Brain (organoid and tissue), 16 donors: ENCODE measurements at places on chromosomes 1 and 21.

DNA sequence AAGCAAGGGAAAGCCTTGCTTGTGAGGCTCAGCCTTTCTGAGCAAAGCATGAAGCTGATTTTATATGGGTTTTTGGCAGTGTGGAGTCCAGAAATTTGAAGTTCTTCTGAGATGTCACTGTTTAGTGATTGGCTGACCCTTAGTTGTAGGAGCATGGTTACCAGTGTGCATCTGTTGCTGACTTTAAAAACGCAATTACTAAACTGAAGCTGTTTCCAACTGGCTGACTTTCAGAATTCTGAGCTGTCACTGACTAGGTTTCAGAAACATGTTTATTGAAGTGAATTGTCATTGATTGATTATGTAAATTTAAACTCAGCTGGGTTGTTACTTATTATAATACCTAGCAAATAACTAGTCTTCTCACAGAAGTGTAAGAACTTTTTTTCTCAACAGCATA is 89.4 kb downstream of the PDE4B start:
- no peak for DNase-seq

DNA sequence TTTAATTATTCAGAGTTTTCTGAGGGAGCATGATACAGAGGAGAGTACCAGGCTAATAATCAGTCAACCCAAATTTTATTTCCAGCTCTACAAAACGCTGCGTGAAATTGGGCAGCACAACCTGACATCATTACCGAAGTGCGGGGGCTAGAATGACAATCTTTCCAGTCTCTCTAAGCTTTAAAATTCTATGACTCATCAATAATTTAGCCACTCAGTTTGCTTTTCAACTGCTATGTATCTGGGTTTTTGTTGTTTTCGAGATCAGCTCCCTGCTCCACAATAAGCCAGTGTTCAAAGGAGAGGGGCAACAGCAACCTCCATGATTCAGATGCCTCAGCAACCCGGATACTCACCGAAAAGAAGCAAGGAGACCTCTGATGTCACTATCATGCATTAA is 13.9 kb downstream of the SORT1 start:
- DNase-seq = no peak

- DNase-seq = no peak
Measured at GRCh38 chr1:59005491-59006288, 221.8 kb upstream of the JUN start.

DNA sequence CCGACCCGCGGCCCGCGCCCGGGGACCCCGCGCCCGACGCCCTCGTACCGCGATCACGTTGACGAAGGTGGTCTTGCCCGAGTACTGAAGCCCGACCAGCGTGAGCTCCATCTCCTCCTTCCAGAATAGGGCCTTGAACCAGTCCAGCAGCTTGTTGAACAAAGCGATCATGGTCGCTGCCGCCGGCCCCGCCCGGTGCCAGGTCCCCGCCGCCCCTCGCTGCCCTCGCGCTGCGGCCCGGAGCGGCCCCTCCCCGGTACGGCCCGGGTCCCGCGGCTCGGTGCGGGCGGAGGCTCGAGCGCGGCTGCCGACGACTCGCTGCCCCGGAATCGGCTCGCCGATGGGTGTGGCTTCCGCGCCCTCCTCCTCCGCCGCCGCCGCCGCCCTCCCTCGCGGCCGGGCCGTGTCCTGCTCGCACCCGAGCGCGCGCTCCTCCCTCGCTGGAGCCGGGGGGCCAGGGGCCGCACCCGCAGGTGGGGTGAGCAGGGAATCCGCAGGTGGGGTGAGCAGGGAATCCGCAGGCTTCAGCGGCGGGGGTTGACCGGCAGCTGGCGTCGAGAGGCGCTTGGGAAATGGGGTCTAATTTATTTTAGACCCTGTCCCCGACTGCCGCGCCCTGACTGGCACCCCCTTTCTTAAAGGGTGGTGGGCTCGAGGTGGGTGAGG is at the start of gene ARL8A:
ARL8A (minus strand) TSS at position 336 of the 666 bp plus-strand sequence; CDS start at position 171, 165 bp downstream.
- peak; percentile 87 for DNase-seq

DNA sequence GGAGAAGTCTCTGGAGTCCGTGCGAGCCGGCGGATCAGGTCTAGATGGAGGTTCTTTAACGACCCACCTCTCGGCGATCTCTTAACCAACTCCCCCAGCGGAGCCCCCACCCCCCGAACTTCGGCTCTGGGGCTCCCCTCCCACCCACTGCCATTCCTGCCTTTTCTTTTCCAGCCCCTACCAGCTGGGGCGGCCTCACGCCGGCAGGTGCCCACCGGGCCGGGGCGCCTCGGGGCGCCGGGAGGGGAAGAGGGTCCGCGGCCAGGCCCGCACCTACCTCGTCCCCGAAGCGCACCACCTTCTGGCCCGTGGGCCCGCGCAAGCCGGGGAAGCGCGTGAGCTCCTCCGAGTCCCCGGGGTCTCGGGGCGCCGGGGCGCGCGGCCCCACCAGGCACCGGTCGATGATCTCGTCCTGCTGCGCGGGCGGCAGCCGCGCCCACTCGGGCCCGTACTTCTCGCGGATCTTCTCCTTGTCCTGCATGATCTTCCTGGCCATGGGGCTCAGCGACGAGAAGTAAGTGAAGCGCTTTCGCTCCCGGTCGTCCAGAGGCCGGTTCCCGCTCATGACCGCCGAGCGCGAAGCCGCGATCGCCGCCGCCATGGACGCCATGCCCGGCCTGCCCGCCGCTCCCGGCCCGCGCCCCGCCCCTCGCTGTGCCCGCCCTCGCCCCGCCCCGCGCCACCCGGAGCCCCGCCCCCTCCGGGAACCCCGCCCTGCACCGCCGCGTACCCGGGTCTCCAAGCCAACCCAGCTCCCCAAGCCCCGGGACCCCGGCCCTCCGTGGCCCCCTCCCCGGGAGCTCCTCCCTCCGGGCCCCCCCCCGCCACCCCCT is at the start of gene C1orf198:
C1orf198 (minus strand) TSS at position 619 of the 833 bp plus-strand sequence; CDS start at position 610, 9 bp downstream.
- peak; percentile 80 for DNase-seq

- DNase-seq = no peak
Measured at GRCh38 chr1:78318011-78318410, 172.8 kb upstream of the PTGFR start.

DNA sequence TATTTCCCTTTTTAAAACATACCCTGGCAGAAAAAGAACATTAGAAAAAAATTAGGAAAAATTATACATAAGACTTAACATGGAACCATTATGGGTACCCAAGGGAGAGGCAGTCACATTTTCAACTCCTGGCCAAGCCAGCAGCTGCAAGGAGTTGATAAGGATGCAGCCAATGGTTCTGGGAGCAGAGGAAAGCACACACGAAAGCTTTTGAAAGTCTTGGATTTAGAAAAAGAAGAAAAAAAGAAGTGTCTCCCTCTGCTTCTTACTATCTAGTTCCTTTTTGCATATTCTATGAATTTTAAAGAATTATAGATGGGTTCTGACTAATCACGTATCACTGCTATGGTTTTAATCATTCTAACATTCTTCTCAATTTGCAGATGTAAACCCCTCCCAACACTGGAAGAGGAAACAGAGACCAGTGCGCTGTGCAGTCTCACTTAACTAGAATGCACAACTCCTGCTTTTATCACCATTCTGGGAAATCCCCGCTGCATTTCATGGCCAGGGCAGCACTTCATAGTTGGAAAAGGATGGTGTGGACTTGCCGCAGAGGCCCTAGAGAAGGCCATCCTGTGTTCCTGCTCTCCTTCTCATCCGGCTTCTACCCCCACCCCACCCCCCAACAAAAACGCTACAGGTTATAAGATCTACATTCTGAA is 2.7 kb upstream of the CD58 start:
- DNase-seq = no peak

DNA sequence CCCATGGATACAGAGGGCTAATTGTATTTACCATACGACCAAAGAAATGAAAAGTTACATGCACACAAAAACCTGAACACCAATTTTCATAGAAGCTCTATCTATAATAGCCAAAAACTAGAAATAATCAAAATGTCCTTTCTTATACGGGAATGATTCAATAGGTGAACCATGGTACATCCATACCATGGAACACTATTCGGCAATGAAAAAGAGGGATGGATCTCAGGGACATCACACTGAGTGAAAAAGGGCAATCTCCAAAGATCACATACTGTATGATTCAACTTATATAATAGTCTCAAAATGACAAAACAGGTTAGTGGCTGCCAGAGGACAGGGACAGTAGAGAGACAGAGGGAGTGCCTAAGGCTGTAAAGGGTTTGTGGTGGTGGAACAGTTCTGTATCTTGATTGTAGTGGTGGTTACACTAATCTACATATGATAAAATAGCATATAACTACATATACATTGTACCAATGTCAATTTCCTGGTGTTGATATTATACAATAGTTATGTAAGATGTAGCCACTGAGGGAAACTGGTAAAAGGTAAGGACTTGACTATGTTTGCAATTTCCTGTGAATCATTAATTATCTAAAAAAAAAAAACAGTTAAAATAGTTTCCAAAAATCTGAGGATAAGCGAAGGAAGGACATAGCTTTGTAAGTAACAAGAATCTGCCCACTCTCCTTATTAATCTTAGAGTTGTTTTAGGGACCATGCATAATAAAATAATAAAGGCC is 3.7 kb downstream of the RSBN1 start:
- no peak for DNase-seq

DNA sequence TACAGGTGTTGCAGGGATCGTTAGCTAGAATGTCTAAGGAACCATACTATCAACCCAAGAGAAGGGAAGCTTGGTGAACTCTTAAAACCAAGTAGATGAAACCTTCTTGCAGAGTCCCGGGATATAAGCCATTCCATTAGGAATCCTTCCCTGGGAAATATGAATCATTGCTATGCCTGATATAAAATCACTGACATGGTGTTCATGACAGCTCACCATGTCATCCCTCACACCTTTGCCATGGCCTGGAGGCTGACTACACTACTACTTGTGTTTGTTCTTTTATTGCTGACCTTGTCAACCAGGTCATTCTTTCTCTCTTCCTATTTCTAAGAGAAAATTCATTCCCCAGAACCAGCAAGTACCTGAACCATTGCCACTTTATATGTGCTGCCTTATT is 12.1 kb downstream of the ST6GALNAC3 start:
- DNase-seq = no peak

- DNase-seq = no peak
Measured at GRCh38 chr1:200442537-200443156, 32.8 kb upstream of the ZNF281 start.

DNA sequence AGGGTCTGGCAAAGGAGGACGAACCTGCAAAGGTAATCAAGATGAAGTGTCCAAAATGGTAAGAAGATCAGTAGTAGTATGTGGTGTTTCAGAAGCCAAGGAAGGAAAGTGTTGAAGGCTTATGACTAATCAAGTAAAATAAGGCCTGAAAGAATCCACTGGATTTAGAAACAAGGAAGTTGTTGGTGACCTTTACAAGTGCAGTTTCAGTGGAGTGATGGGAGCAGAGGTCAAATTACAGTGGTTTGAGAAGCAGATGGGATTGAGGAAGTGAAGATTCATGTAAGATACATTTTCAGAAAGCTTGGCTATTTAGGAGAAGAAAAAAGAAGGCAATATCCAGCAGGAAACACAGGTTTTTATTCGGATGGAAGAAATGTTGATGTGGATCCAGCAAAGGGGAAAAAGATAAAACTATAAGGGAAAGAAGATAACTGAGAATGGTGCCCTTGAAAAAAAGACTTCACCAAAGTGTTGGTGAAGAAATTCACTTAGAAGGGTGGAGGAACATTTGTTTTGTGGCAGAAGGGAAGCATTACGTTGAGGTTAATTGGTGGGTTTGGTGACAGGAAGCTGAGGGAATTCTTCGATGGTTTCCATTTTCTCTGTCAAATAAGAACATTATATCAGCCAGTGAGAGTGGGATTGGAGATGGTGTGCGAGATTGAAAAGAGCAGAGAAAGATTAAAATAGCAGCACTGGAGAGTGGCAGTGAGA is 2.1 kb downstream of the ARMH1 start:
- no peak for DNase-seq

DNA sequence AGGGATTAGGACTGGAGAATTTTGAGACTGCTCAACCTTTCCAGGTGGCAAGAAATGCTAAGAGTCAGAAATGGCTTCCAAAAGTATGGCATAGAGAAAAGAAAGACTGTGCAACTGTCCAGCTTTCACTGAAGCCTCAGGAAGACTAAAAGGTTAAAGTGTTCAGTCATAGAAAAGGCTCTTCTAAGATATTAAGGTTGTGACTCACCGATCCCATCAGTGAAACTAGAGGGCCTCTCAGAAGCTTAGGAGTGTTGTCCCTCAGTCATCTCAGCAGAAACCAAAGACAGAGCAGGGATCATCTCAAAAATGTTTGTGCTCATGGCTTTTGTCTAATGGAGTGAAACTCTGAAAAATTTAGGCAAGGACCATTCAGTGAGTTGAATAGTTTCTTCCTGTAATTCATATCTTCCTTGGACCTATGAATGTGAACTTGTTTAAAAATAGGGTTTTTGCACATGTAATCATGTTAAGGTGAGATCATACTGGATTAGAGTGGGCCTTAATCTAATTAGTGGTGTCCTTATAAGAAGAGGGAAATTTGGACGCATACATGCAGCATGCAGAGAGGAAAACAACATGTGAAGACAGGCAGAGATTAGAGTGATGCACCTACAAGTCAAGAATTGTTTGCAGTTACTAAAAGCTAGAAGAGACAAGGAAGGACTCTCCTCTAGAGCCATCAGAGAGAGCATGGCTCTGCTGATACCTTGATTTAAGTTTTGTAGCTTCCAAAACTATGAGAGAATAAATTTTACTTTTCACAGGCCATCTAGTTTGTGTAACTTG is 71.3 kb downstream of the RPE65 start:
- DNase-seq = no peak
